ENCODE measurements at places on chromosomes 6 and 20.
A peak's percentile ranks its signal among the peaks of the same experiment; 100 is the strongest.

- H3K36me3 ChIP-seq: no peaks in the 10 kb centered on the region
- no peak overlapping the region for H3K4me3 ChIP-seq
- peaks cover 63% of the 10 kb centered on the region for H3K27me3 ChIP-seq
Observed at GRCh38 chr6:108168501-108169463, 3.0 kb downstream of the NR2E1 start.

DNA sequence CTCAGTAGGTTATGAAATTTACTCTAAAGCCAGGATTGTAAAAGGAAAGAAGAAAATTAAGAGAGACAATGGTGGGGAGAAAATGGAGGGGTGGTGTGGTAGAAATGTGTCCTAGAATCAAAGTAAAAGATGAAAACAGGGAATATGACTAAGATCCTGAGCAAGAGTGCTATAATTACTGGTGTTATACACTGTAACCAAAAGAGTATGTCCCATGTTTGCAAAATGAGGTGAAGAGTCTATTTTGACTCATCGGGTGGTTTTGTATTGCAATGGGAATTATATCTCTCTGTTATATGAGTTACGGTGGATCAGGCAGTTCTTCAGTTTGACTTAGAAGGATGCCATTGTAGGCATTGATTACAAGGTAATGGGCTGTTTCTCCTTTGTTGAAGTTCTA, 8.5 kb downstream of the L3MBTL3 start:
- H3K27me3 ChIP-seq: no peaks in the 10 kb centered on the region
- no peaks in the 10 kb centered on the region for H3K36me3 ChIP-seq
- DNase-seq: no peak
- no peak overlapping the region for H3K4me3 ChIP-seq
- H3K4me1 ChIP-seq: peaks cover 42% of the 10 kb centered on the region

- no peaks in the 10 kb centered on the region for H3K27me3 ChIP-seq
- no peak overlapping the region for H3K4me3 ChIP-seq
- no peaks in the 10 kb centered on the region for H3K36me3 ChIP-seq
Observed at GRCh38 chr6:137362878-137363804, 131.1 kb downstream of the OLIG3 start.

GRCh38 chr20:41279546-41280225, 37.8 kb downstream of the ZHX3 start:
- no peak overlapping the region for H3K4me3 ChIP-seq
- DNase-seq: no peak
- H3K27ac ChIP-seq: no peak overlapping the region
- H3K27me3 ChIP-seq: no peaks in the 10 kb centered on the region
- H3K4me1 ChIP-seq: no peaks in the 10 kb centered on the region

DNA sequence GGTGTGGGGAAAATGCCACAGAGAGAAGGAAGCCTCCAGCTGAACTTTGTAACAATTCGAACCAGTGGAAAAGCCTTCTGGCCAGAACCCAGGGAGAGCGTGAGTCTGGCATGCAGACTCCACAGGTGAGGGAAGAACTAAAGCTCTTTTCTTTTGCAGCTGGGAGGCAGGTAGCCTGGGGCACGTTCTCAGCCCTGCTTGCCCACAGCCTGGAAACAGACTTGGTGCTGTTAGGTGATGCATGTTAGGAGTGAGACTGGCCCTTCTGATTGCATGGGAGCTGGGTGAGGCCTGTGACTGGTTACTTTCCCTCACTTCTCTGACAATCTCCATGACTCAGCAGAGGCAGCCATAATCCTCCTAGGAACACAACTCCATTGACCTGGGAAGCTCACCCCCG, 34.2 kb downstream of the PROKR2 start:
- no peak overlapping the region for H3K4me3 ChIP-seq
- no peak for DNase-seq
- no peak overlapping the region for H3K27ac ChIP-seq
- no peaks in the 10 kb centered on the region for H3K36me3 ChIP-seq

DNA sequence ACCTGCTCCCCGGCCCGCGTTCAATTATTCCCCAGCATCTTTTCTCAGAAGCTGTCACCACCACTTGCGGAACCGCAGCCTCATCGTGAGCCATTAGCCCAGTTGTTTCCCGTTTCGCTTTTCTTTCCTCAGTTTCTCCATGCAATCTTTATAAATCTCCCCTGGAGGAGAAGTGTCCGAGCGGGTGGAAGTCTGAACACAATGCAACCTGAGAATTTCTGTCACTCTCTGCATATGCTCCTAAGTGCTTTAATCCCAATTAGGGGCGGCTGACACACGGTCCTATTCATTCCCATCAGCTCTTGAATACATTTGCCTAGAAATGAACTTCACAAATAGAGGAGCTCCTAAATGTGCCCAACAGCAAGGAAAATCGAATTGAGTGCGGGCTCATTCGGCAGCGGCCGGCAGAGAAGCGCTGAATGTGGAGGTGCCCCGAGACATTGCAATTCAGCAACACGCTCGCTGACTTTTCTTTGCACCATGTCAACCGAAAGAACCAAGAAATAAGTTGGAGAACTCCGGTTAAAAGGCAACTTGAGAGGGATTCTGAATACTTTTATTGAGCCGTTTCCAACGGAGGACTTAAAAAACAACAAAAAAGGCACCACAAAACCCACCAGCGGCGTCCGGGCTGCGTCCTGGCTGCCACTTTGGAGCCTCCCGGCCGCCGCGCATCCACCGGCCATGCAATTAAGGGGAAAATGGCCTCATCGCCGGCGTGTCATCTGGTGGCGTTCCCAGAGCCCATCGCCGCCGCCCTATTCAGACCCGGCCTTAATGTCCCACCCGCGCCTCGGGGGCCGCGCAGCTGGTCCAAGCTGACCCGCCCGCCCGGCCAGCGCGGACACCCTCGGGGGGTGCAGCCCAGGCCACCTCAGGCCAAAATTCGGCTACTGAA, 3.9 kb upstream of the PRDM13 start:
- no peak overlapping the region for H3K27ac ChIP-seq
- peaks cover 37% of the 10 kb centered on the region for H3K4me1 ChIP-seq
- peak overlapping the region; percentile 6 for H3K4me3 ChIP-seq
- no peak for DNase-seq
- no peaks in the 10 kb centered on the region for H3K36me3 ChIP-seq
- H3K27me3 ChIP-seq: peaks cover 65% of the 10 kb centered on the region

- no peak for DNase-seq
- H3K27ac ChIP-seq: no peak overlapping the region
- H3K4me3 ChIP-seq: no peak overlapping the region
- no peaks in the 10 kb centered on the region for H3K36me3 ChIP-seq
Observed at GRCh38 chr20:34883087-34883688, 6.8 kb downstream of the ACSS2 start.

DNA sequence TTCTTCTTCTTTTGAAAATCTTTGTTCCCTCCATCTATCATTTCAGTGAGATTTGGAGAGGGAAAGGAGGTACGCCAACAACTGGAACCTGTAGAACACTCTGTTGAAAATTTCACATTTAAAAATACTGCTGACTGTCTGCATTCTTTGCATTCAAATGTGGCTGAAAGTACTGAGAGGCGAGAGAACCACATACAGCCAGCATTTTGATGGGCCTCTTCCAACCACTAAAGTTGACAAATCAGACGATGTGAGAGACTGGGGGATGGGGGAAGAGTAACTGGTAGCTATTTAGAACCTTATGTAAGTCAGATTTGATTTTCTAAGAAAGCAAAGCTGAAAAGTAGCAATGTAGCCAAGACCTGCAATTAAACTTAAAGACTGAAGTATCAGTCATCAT, 77.5 kb downstream of the FKBP5 start:
- H3K27ac ChIP-seq: peak overlapping the region; percentile 8
- no peaks in the 10 kb centered on the region for H3K27me3 ChIP-seq
- H3K4me1 ChIP-seq: peaks cover 46% of the 10 kb centered on the region
- peak; percentile 46 for DNase-seq

- DNase-seq: no peak
- H3K36me3 ChIP-seq: no peaks in the 10 kb centered on the region
- no peak overlapping the region for H3K4me3 ChIP-seq
- no peak overlapping the region for H3K27ac ChIP-seq
- peaks cover 6% of the 10 kb centered on the region for H3K27me3 ChIP-seq
Observed at GRCh38 chr6:133880006-133880405, 8.9 kb upstream of the TCF21 start.

GRCh38 chr6:73079978-73080377, 145.3 kb downstream of the KHDC1L start:
- no peaks in the 10 kb centered on the region for H3K4me1 ChIP-seq
- H3K27me3 ChIP-seq: no peaks in the 10 kb centered on the region
- no peak overlapping the region for H3K4me3 ChIP-seq
- no peaks in the 10 kb centered on the region for H3K36me3 ChIP-seq
- no peak for DNase-seq

GRCh38 chr20:57663241-57663640, 43.0 kb upstream of the ZBP1 start:
- no peak overlapping the region for H3K27ac ChIP-seq
- no peak for DNase-seq
- no peaks in the 10 kb centered on the region for H3K27me3 ChIP-seq
- no peaks in the 10 kb centered on the region for H3K36me3 ChIP-seq
- peaks cover 4% of the 10 kb centered on the region for H3K4me1 ChIP-seq
- H3K4me3 ChIP-seq: no peak overlapping the region

- no peaks in the 10 kb centered on the region for H3K27me3 ChIP-seq
- H3K36me3 ChIP-seq: no peaks in the 10 kb centered on the region
Observed at GRCh38 chr6:3819161-3820110, 29.7 kb upstream of the FAM50B start.

DNA sequence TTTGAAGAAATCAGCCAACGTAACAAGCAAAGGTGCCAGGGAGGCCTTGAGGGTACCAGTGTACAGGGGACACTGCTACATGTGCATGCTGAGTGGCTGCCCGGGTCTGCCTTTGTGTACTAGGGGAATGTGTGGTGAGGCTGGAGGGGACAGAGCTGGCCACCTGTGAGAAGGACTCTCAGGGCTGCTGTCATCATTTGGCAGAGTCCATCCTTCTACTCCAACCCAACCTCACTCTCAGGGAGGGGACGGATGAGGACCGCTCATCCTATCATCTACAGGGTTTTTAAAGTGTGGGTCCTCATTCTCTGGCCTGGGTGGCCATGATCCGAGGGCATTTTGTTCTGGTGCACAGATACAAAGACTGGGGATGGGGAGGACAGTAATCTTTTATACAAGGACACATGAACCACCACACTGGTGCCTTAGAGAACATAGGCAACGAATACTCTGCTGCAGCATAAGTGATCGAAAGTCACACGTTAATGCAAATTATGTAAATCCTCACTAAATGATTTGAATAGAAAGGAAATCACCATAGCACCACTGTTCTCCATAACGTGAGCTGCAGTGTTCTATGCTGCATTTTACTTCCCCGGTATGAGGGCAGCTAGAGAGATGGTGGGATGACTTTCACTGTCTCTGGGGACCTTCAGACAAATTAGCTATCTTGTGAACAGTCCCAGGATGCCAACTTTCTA, 181.4 kb downstream of the GMPR start:
- no peak for DNase-seq
- H3K4me1 ChIP-seq: peaks cover 61% of the 10 kb centered on the region
- H3K27ac ChIP-seq: peak overlapping the region; percentile 69
- H3K4me3 ChIP-seq: no peak overlapping the region
- no peaks in the 10 kb centered on the region for H3K27me3 ChIP-seq

DNA sequence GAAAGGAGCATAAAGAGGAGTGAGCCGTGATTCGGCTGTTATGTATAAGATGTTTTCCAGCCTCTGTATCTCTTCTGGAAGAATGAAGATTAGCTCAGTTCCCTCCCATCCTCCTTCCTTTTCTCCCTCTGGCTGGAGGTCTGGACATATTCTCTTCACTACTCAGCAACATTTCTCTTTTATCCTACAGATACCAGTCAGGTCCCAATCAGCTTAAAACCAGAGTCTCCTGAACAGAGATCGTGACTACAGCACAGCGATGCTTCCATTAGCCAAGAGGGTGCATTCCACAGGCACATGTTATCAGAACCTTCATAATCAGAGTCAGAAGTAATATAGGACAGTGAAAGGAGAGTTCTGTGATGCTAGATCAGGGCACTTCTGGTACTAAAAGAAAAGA, 133.9 kb upstream of the SOX4 start:
- H3K27ac ChIP-seq: no peak overlapping the region
- no peaks in the 10 kb centered on the region for H3K36me3 ChIP-seq
- no peak for DNase-seq
- no peaks in the 10 kb centered on the region for H3K4me1 ChIP-seq

GRCh38 chr20:53652090-53652858, 58.6 kb upstream of the ZNF217 start:
- no peaks in the 10 kb centered on the region for H3K27me3 ChIP-seq
- no peaks in the 10 kb centered on the region for H3K36me3 ChIP-seq
- peak overlapping the region; percentile 55 for H3K27ac ChIP-seq

- H3K36me3 ChIP-seq: no peaks in the 10 kb centered on the region
- H3K27me3 ChIP-seq: no peaks in the 10 kb centered on the region
- no peak for DNase-seq
- no peaks in the 10 kb centered on the region for H3K4me1 ChIP-seq
Observed at GRCh38 chr6:54132587-54132986, 21.3 kb downstream of the MLIP start.

All from CD4-positive, alpha-beta memory T cell (primary cell).